ENCODE measurements at places on chromosomes 12 and 14.

DNA sequence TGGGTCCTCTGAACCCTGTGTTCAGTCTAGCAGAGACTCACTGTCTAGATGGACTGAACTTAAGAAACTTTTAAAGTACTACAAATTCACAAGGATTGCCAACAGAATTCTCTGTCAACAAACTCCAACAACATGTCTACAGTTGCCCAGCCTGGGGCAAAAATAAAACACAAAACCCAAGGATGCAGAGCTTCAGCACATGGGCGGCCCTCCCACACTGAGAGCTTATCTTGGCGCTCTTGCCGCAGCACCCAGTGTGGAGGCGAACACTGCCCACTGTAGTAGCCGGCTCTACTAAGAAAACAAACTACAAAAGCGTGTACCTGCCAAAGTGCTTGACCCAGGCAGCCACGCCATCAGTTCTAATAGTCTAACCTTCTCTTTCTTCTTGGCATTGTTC, 66.7 kb downstream of the PTPN21 start:
- DNase-seq: no peak

GRCh38 chr14:90096566-90096965, 34.8 kb downstream of the KCNK13 start:
- no peak for DNase-seq

DNA sequence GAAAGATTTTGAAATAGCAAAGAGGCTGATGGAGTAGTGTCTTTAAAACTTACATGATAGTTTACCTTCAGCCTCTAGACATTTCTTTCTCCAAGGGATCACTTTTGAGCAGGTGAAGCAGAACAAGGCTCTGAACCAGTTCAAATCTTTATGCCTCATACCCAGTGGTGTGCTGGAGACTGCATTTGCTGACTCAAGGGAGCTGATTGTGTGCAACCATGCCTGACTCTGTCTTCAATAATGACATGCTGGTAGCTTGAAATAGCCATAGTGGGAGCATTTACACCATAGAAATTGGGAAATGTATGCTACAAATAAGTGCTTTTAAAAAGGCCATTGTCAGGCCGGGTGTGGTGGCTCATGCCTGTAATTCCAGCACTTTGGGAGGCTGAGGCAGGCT, 482.0 kb downstream of the TMTC2 start:
- DNase-seq: no peak

GRCh38 chr12:53378222-53378621, 1.8 kb upstream of the SP1 start:
- no peak for DNase-seq

GRCh38 chr12:6180268-6181051, 19.7 kb upstream of the CD9 start:
- no peak for DNase-seq

DNA sequence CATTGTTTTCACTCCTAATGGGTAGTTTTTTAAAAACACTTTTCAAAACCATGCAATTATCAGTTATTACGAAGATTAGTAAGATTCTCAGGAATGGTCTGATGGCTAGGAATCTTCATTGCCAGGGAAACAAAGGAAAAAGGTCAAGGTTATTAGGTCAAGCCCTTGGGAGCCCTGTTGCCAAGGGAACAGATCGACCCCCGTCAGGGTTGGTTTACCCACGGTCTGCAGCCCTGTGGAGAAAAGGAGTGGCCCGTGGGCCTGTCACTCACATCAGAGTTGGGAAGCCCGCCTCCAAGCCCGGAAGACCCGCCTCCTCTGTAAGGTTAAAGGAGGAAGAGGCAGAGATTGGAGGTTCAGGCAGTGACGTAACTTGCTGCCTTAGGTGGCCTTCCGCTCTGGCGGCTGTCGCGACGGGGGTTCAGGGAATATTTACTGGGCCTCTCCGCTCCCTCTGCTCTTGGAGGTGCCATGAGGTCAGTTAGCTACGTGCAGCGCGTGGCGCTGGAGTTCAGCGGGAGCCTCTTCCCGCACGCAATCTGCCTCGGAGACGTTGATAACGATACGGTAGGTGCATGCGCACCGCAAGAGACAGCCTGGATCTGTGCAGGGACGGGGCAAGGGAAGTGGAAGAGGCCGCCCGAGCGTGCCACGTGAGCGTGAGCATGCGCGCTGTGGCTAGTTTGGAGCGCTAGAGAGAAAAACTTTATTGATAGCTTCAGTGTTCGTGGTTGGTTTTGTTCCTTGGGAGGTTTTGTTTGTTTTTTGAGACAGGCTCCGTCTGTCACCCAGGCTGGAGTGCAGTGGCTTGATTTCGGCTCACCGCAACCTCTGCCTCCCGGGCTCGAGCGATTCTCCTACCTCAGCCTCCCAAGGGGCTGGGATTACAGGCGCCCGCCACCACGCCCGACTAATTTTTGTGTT, at the start of gene ITFG2:
Gene ITFG2, plus strand, starts transcription at position 379 of the 924 bp plus-strand sequence. Its CDS starts 93 bp downstream, at position 472.
- peak; percentile 92 for DNase-seq

DNA sequence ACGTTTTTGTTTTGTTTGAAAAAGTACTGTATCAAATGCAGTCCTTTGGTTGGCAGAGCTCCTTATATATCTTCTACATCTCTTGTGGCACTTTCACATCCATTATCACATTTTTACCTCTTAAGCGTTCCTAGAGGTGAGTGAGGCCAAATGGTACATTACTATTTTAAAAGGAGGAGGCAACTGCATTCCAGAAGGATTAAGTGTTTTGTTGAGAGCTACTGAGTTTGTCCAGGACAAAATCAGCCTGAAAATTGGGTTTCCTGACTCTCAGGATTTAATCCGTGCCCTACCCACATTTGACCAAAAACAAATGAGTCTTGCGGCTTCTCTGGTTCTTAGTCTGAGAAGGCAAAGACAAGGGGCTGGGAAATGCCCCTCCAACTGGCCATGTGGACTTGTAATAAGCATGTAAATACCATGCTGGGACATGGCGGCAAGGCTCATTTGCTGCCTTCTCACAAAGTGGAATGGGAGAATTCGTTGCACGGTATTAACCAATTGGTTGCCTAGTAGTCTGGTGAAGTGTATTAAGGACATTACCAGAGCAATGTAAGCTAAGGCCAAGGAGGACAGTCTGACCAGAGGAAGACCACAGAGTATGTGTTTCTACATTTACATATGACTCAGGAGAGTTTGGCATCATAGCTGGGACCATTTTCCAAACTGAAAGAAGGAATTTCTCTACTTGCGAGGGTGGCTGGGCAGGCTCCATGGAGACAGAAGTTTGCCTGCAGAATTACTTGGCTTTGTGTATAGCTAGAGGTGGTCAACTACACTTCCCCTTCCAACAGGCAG, 175.8 kb upstream of the PLXNC1 start:
- DNase-seq: no peak

All from stimulated activated CD4-positive, alpha-beta T cell treated with anti-CD3 and anti-CD28 coated beads, Interleukin-4, amount 100 ng/mL, for 4 hours (primary cell).